ENCODE measurements at places on chromosomes 6 and 20. TPM values are rescaled to one million over a fixed set of nuclear protein-coding genes. Genes with fewer than 3 reads are reported as not detected.

- no peaks in the 10 kb centered on the region for H3K4me1 ChIP-seq
- H3K36me3 ChIP-seq, result no peaks in the 10 kb centered on the region
- DNase-seq, result no peak
- H3K27ac ChIP-seq, result no peak overlapping the region
- H3K4me3 ChIP-seq, result no peak overlapping the region
- H3K27me3 ChIP-seq, result no peaks in the 10 kb centered on the region
These were observed 311.9 kb upstream of the SULF2 start for GRCh38 chr20:48096957-48097890.

DNA sequence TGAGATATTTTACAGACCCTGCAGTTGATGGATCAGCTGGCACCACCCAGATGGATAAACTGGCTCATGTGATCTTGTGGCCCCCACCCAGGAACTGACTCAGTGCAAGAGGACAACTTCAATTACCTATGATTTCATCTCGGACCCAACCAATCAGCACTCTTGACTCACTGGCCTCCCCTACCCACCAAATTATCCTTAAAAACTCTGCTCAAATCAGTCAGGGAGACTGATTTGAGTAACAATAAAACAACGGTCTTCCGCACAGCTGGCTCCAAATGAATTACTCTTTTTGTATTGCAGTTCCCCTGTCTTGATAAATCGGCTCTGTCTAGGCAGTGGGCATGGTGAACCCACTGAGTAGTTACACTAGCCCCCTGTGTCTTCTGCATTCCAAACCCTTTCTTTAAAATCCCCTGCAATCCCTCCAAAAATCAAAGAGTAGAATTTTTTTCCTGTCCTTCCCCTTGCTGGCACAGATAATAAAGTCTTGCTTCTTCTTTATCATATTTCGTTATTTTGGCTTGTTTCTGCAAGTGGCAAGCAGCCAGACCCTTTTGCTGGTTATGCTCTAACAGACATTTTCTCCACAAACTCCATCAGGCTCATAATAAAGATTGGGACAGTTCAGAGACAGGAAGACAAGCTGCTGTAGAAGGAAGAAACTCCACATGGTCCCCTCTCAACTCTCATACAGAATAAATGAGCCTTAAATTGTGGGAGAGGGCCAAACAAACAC lies 48.3 kb downstream of the OR2B6 start:
- DNase-seq, result no peak
- H3K36me3 ChIP-seq, result no peaks in the 10 kb centered on the region
- H3K27me3 ChIP-seq, result no peaks in the 10 kb centered on the region
- no peaks in the 10 kb centered on the region for H3K4me1 ChIP-seq
- H3K4me3 ChIP-seq, result no peak overlapping the region

GRCh38 chr20:41006936-41007474 lies 21.6 kb upstream of the TOP1 start:
- H3K4me3 ChIP-seq, result no peak overlapping the region
- no peak overlapping the region for H3K27ac ChIP-seq
- no peak for DNase-seq
- H3K36me3 ChIP-seq, result no peaks in the 10 kb centered on the region
- H3K27me3 ChIP-seq, result no peaks in the 10 kb centered on the region
- H3K4me1 ChIP-seq, result peaks cover 35% of the 10 kb centered on the region

DNA sequence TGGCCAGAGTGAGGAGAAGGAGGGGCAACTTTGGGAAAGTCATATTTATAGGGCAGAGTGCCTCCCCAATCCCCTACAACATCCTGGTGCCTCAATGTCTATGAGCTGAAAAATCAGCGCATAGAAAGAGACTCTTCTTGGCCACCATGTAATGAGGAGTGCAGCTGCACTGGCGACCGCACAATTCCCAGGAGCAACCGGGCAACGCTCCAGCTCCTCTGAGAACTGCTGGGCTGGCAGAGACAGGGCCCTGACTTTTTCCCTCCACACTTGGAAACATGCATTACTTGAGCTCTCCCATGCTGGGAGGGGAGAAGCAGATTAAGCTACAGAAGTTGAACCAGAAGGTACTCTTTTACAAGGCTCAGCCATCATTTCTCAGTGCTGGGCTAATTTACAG lies 31.4 kb upstream of the MARCKS start:
- H3K27ac ChIP-seq, result no peak overlapping the region
- H3K36me3 ChIP-seq, result no peaks in the 10 kb centered on the region
- DNase-seq, result peak; percentile 79

GRCh38 chr6:80282913-80283554 lies 176.6 kb downstream of the BCKDHB start:
- no peak for DNase-seq
- no peaks in the 10 kb centered on the region for H3K27me3 ChIP-seq
- H3K4me3 ChIP-seq, result no peak overlapping the region
- H3K27ac ChIP-seq, result no peak overlapping the region
- no peaks in the 10 kb centered on the region for H3K36me3 ChIP-seq

DNA sequence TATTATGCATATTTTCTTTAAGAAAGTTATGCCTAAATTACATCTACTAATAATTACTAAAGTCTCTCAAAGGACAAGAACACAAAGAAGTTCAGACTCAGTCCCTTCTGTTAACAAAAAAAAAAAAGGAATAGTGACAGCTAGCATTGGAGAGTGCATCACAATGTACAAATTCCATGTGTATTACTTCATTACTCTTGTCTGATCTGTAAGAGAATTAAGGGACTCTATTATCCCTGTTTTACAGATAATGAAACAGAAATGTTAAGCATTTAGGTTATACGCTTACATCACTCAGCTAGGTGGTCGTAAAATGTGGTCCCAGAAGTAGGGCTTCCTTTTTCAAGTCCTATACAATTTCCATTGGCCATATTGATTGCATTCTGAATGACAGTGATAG lies 17.2 kb upstream of the VNN1 start:
- DNase-seq, result no peak
- H3K27ac ChIP-seq, result no peak overlapping the region
- H3K27me3 ChIP-seq, result no peaks in the 10 kb centered on the region
- H3K36me3 ChIP-seq, result no peaks in the 10 kb centered on the region

GRCh38 chr20:35319192-35319870 lies 27.1 kb upstream of the FAM83C start:
- H3K36me3 ChIP-seq, result no peaks in the 10 kb centered on the region
- peaks cover 28% of the 10 kb centered on the region for H3K4me1 ChIP-seq
- DNase-seq, result no peak

DNA sequence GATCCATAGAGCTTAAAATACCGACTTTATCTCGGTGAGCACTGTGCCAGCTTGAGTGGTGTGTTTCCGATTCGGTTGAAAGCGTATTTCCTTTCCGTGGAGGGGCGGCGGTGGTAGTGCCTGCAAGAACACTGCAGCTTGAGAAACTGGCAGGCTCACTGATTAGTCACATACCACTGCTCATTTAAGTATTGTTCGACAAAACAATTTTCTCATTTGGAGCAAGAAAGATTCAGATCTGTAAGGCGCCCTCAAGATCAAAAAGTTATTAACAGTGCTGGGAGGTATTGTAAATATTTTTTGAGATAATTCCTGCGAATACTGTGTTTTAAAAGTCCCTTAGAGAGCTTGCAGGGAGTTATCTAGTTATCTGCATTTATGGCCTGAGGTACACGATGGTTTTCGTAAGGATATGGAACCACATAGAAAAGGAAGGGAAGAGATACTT lies 1.3 kb downstream of the MAPK14 start:
- peak; percentile 52 for DNase-seq
- peak overlapping the region; percentile 94 for H3K4me3 ChIP-seq
- peak overlapping the region; percentile 83 for H3K27ac ChIP-seq

- DNase-seq, result no peak
- peaks cover 25% of the 10 kb centered on the region for H3K4me1 ChIP-seq
- no peaks in the 10 kb centered on the region for H3K27me3 ChIP-seq
- H3K4me3 ChIP-seq, result no peak overlapping the region
These were observed 50.0 kb downstream of the GJA10 start for GRCh38 chr6:89944181-89944755.

DNA sequence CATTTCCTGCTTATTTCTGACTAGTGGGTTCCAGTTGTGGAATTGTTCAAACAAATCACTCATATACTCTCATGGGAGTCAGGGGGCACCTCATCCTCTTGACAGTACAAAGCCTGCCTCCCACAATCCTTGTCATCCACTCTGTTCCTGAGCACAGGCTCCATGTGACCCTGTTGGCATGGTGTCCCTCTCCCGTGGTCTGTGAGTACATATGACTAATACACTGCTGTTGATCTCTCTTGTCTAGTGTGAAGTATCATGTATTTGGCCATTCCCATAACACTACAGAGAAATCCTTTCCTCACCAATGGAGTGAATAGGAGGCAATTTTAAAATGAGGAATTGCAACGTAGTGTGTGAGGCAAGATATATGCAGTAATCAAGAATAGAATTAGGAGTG lies 185.3 kb downstream of the OGFRL1 start:
- peak; percentile 61 for DNase-seq
- H3K4me3 ChIP-seq, result no peak overlapping the region
- no peaks in the 10 kb centered on the region for H3K36me3 ChIP-seq
- no peaks in the 10 kb centered on the region for H3K4me1 ChIP-seq

DNA sequence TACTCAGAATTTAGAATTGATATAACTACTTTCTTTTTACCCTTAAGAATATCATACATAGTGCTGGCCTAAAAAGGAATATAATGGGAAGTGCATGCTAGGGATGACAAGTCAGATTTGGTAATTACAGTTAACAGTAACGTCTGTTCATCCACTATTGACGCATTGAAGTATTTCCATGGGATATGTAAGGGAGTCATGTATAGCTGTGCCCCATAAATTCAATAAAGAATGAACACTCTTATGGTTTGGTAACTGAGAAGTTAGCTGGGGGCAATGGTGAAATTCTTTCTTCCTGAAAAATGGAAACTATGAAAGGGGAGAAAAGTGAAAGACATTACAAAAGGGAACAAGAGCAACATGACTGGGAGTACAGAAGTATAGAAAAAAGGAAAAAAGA lies 2.6 kb upstream of the COL19A1 start:
- H3K27ac ChIP-seq, result no peak overlapping the region
- peaks cover 12% of the 10 kb centered on the region for H3K4me1 ChIP-seq
- no peaks in the 10 kb centered on the region for H3K36me3 ChIP-seq
- DNase-seq, result no peak

GRCh38 chr6:159684013-159684304 lies 9.1 kb downstream of the SOD2 start:
- peak overlapping the region; percentile 44 for H3K27ac ChIP-seq
- no peaks in the 10 kb centered on the region for H3K27me3 ChIP-seq
- no peak overlapping the region for H3K4me3 ChIP-seq
- peaks cover 57% of the 10 kb centered on the region for H3K4me1 ChIP-seq

DNA sequence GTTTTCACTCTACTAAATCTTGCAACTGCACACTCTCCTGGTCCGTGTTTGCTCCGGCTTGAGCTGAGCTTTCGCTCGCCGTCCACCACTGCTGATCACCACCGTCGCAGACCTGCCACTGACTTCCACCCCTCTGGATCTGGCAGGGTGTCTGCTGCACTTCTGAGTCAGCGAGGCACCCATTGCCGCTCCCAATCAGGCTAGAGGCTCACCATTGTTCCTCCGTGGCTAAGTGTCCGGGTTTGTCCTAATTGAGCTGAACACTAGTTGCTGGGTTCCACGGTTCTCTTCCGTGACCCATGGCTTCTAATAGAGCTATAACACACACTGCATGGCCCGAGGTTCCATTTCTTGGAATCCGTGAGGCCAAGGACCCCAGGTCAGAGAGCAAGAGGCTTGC lies 98.6 kb upstream of the GPR6 start:
- no peaks in the 10 kb centered on the region for H3K36me3 ChIP-seq
- no peak for DNase-seq
- H3K4me3 ChIP-seq, result no peak overlapping the region
- H3K4me1 ChIP-seq, result no peaks in the 10 kb centered on the region

GRCh38 chr6:127634178-127634577 lies 57.2 kb downstream of the C6orf58 start:
- H3K27ac ChIP-seq, result no peak overlapping the region
- H3K27me3 ChIP-seq, result no peaks in the 10 kb centered on the region
- no peaks in the 10 kb centered on the region for H3K4me1 ChIP-seq

DNA sequence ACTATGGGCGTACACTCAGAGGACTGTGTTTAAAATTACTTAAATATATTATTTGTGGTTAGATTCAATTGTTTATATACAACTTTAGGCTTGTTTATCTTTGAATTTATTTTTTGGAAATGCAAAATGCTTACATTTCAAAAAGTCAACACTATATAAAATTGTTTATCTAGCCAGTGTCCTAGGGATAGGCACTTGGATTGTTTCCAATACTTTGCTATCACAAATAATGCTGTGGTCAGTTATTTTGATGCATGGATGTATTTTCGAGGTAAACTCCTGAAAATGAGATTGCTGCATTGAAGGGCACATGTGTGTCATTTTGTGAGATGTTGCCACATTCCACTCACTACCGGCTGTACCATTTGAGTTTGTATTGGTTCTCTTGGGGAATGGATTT lies 213.9 kb downstream of the SLC24A3 start:
- no peaks in the 10 kb centered on the region for H3K36me3 ChIP-seq
- H3K4me1 ChIP-seq, result peaks cover 15% of the 10 kb centered on the region
- no peak overlapping the region for H3K27ac ChIP-seq
- no peaks in the 10 kb centered on the region for H3K27me3 ChIP-seq
- no peak overlapping the region for H3K4me3 ChIP-seq

DNA sequence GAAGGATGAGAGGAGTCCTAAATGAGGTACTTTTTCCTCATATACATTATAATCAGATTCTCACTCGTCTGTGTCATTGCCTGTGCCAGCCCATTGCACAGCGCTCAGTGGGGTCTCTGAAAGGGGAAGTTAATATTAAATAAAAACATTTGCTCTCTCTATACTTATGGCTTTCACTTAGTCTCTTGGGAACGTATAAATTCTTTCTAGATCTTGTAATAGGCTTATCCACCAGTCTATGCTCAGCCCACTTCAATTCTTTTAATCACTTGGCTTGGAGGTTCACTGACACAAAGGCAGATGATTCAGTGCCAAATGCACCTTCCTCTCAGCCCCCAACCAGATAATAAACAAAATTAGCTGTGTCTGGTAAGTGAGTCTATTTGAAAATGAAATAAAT lies 164.3 kb upstream of the OGFRL1 start:
- H3K36me3 ChIP-seq, result no peaks in the 10 kb centered on the region
- no peak for DNase-seq
- H3K4me3 ChIP-seq, result no peak overlapping the region
- no peaks in the 10 kb centered on the region for H3K4me1 ChIP-seq
- H3K27ac ChIP-seq, result no peak overlapping the region
- H3K27me3 ChIP-seq, result no peaks in the 10 kb centered on the region

DNA sequence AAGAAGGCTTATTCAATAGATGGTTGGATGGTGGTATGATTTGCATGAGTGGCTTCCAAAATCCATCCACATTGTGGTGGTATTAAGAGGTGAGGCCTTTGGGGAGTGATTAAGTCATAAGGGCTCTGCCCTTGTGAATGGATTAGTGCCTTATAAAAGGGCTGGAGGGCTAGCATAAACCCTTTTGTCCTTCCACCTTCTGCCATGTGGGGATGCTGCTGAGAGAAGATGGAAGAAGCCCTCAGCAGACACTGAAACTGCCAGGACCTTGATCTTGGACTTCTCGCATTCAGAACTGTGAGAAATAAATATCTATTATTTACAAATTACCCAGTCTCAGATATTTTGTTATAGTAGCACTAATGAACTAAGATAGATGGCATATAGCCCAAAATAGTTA lies 27.8 kb upstream of the SRPK1 start:
- no peaks in the 10 kb centered on the region for H3K4me1 ChIP-seq
- no peak for DNase-seq
- H3K4me3 ChIP-seq, result no peak overlapping the region
- no peaks in the 10 kb centered on the region for H3K27me3 ChIP-seq
- H3K36me3 ChIP-seq, result no peaks in the 10 kb centered on the region

The NCOA7 gene
- 8.9 TPM for total RNA-seq

The VWA7 gene
- 7.8 TPM for total RNA-seq

The EDN1 gene
- 12.0 TPM for total RNA-seq

The FRK gene
- 1.7 TPM for total RNA-seq

The LY6G5C gene
- total RNA-seq, result not detected

The IMPG1 gene
- total RNA-seq, result not detected

The DLK2 gene
- total RNA-seq, result 0.20 TPM

The PGC gene
- total RNA-seq, result not detected

The ENPP1 gene
- 3.6 TPM for total RNA-seq

The MUCL3 gene
- total RNA-seq, result not detected

The GJA1 gene
- 6.8 TPM for total RNA-seq

The NKAPL gene
- total RNA-seq, result 10.1 TPM

Data from gastrocnemius medialis (tissue), 4 donors.